Type B pancreatic cell (in vitro differentiated cells): ENCODE measurements at places on chromosomes 1 and 21.

GRCh38 chr1:56453417-56454078, 125.8 kb downstream of the PLPP3 start:
- DNase-seq: no peak

DNA sequence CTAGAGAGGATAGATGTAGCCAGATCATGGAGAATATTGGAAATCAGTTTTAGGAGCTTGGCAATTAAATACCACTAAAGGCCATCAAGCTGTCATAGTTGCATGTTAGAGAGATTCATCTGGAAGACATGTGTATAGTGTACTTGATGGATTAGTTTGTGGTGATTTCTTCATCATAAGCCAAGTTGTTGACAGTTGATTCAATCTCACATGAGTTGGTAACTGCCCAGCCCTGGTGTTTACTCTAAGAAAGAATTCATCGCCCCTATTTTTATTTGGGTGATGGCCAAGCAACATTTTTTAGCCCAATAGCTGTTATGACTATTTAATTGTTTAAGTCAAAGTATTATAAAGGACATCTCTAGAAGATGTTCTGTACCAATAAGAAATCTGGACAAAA, 737.6 kb downstream of the PLA2G4A start:
- no peak for DNase-seq

DNA sequence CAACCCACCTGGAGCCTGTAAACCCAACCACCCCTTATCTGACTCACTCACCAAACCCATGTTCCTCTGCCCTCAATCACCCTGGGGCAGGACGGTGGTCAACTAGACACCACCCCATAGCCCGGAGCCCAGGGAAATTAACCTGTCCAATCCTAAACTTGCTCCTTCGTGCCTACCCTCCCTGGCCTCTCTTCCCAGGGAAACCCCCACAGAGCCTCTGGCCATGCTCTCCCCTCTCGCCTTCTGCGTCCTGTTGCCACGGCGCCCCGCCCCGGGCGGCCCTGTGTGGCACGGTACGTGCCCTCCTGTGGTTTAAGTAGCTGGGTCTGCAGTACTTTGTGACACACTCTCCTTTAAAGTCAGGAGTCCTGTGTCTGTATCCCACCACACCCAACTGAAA, 4.0 kb upstream of the FTCD start:
- DNase-seq: no peak

DNA sequence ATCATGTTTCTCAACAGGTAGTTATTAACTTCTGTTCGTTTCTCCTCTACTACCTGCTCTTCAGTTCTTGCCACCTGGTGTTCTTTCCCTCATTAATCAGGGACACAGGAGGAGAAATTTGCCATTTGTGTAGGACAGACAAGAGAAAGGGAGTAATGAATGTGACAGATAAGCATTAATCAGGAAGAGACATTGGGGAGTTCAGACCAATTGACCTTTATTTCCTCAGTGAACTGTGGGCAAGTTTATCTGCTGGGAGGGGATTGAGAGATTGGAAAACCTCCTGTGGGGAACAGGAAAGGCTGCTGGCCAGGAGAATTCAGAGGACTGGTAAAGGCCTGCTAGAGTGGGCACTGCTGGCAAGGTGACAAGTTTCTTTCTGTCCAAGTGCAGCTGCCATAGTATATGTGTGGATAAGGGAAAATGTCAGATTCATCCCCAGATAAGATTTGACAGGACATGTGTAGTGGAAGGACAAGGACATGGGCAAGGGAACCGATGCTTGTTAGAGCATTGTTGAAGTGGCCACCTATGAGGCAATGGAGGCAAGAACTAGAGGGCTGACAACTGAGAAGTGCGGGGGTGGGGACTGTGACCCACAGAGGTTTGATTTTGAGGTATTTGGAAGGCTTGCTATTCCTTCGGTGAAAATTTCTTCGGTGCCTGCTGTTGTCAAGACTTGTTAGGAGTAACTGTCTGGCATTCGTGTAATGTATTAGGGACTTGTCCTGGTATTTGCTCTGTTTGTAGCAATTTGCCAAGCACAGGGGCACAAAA, 12.6 kb downstream of the SZT2 start:
- DNase-seq: no peak

DNA sequence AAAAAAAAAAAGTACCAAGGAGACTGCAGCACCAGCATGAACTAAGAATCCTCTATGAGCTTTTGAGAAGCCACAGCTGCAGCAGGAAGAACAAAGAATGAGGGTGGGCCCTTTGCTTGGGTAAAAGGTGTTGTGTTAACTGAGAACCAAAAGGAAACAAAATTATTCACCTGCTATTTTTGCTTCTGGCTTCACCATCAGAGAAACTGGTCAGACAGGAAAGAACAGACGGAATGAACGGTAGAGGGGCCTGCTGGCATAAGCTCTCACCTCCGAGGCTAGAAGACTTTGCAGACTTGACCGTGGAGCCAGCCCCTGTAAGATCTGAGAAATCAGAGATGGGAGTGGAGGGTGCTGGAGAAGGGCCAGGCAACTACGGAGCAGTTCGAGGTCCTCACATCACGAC, 27.6 kb downstream of the IL10RB start:
- no peak for DNase-seq

DNA sequence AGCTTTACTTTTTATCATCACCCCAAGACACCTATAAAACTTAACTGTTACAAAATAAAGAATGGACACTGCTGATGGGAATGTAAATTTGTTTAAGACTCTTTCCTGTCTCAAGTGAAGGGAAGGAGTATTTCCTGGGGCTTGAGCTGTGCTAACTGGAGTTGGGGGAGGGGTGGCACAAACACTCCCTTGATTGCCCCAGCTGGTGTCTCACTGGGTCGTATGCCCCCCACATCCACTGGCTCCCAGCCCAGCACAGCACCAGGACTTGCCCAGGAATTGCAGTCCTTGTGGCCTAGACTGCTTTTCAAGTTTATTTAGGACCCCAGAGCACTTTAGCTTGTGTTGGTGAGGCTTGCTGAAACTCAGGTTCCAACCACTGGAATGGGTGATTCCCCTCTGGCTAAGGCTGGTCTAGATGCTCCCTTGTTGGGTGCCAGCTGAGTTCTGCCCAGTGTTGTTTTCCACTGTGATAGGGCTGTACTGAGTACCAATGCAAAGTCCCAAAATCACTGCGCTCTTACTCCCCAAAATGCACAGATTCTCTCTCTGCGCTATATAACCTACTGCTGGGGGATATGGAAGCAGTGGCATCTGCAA, 49.1 kb upstream of the DR1 start:
- DNase-seq: no peak

DNA sequence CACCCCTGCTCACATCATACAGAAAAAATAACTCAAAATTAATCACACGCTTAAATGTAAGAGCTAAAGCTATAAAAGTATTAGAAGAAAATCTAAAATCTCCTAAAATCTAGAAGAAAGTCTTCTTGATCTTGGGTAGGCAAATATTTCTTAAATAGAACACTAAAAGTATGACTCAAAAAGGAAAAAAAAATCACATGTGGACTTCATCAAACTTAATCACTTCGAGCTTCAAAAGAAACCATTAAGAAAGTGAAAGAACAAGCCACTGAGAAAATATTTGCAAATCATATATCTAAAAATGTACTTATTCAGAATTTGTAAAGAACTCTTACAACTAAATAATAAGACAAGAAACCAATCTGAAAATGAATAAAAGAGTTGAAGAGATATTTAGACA, 32.7 kb downstream of the LRRC52 start:
- DNase-seq: no peak

DNA sequence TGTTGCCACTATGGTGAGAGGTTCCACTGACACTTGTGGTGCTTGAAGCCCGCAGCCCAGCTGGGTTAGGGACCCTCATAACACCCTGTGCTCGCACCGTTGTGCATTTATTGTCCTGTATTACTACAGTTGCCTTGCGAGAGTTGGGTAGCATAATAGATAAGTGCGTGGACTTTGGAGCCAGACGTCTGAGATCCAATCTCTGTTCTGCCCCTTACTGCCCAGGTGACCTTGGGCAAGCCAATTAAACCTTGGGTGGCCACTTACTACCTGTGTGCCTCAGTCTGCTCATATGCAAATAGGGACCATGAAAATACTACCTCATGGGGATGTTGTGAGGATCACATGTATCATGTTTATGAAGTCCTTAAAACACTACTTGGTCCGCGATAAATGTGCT, 13.3 kb downstream of the C8B start:
- no peak for DNase-seq

DNA sequence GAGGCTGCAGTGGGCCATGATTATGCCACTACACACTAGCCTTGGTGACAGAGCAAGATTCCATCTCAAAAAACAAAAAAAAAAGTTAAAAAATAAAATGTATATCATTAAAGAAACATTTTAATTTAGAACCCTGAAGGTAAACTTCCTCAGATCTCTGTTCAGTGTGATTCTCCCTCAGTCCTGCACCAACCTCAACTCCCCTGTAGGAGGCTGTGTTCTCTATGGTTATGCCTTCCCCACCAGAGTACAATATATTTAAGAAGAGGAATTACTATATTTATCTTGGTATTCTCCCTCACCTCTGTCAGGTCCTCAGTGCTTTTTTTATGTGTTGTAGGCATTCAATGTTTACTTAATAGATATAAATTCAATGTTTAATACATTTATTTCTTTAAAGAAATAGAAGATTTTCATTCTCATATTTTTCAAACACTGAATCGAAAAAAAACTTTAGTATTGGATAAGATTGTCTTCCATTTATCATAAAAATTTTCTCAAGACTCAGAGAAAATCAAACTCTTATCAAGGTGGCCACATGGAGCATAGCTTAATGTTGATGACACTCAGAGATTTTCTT, 4.8 kb upstream of the LRRC8B start:
- no peak for DNase-seq

DNA sequence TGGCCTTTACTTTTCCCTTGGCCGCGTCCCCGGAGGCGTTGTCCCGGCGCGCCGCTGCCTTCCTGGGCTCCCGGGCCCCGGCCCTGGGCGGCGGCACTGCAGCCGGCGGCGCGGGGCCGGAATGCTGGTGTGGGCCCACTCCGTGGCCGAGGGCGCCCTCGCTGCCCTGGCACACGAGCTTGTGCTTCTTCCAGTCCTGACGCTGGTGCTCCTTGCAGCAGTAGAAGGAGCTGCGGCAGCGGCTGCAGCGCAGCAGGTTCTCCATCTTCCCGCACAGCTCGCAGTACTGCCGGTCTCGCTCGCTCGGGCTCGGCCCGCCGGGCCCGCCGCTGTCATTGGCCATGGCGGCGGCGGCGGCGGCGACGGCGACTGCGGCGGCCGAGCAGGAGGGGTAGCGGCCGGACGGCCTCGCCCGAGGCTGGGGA, 529 bp downstream of the EGLN1 start:
- DNase-seq: peak; percentile 76

DNA sequence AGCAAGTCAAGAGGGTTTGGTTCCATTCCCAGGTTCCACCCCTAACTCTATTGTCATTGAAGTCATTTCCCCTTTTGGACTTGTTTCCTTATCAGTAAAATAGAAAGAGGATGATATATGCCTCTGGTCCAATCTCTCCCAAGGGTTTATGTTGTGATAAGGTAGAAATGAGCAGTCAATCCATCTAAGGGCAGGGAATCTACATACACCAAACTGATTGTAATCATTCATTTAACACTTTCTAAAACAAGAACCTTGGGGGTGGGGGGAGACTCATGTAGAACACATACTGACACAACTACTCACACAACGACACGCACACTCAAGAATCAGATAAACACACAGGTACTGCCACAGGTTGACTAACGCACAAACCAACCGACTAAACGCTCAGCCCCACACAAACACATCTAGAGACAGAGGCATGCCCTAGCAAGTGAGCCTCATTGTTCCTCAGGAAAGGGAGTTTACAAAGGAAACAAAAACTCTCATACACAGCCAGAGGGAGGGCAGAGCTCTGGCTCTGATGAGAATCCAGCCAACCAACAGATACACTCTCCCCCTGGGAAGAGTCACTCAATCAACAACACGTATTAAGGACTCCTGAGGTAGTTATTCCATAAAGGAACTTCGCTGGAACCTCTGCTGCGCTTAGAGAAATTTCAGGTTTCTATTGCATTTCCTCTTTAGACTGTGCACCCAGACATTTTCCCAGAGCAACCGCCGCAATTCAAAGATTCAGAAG, 1.0 kb downstream of the F11R start:
- DNase-seq: no peak

GRCh38 chr1:65681096-65681495, 111.6 kb upstream of the PDE4B start:
- no peak for DNase-seq

GRCh38 chr21:46154155-46154954, 1.0 kb downstream of the FTCD start:
- peak; percentile 66 for DNase-seq

DNA sequence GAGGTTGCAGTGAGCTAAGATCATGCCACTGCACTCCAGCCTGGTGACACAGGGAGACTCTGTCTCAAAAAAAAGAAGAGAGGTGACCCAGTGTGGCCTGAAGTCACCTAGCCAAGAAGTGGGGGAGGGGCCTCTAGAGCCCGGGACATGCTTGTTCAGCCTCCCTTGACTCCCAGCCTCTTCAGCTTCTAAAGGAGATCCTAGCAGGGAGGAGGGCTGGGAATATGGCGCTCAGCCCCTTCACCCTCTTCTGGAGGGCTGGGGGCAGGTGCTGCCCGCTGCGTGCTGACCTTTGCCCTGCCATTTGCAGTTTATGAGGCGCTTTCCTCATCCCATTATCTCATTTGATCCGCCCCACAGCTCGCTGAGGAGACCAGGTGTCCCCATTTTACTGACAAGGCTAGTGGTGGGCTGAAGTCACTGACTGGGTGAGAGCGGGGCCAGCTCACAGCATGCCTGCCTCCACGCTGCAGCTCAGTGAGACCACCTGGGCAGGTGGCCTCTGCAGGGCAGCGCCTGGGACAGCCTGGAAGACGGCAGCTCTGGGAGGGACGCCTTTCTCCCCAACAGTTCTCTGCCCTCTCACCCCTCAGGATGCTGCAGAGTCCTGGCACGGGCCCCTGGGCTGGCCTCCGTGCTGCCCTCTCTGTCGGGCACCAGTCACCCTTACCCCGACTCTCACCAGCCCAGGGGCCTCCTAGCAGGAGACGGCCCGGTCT, 7.5 kb downstream of the ELF3 start:
- DNase-seq: no peak

- DNase-seq: no peak
Measured at GRCh38 chr1:31834501-31834900, 18.7 kb upstream of the SPOCD1 start.
